ENCODE measurements at places on chromosomes 13 and 19. TPM values are rescaled to one million over a fixed set of nuclear protein-coding genes. Genes with fewer than 3 reads are reported as not detected.

DNA sequence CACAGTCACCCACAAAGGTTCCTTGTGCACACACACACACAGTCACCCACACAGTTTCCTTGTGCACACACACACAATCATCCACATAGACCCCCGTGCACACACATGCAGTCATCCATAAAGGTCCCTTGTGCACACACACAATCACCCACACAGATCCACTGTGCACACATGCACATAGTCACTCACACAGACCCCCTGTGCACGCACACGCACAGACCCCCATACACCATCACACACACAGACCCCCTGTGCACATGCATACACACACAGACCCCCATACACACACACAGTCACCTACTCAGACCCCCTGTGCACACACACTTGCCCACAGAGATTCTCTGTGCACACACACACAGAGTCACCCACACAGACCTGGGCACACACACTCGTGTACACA lies 107.1 kb downstream of the HSPH1 start:
- H3K36me3 ChIP-seq, result no peaks in the 10 kb centered on the region
- peaks cover 15% of the 10 kb centered on the region for H3K4me1 ChIP-seq
- H3K27me3 ChIP-seq, result peaks cover 14% of the 10 kb centered on the region
- no peak for DNase-seq
- H3K4me3 ChIP-seq, result no peak overlapping the region

DNA sequence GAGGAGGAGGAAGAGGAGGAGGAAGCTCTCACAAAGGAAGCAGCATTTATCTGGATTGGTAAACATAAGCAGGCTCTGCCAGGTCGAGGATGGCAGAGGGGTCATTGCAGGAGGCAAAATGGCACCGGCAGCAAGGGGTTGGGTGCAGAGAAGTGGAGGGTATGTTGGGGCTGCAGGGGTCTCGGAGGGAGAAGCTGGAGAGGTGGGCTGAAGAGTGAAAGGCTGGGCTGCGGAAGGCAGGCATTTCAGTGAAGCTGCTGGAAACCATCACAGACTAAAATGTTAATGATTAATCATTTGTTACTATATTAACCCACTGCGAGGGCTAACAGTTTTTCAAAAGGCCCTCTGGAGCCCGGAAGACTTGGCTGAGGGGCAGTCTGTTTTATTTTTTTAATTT lies 24.6 kb downstream of the TPT1 start:
- DNase-seq, result no peak
- H3K27ac ChIP-seq, result no peak overlapping the region
- H3K36me3 ChIP-seq, result no peaks in the 10 kb centered on the region
- peaks cover 14% of the 10 kb centered on the region for H3K4me1 ChIP-seq
- H3K27me3 ChIP-seq, result no peaks in the 10 kb centered on the region

DNA sequence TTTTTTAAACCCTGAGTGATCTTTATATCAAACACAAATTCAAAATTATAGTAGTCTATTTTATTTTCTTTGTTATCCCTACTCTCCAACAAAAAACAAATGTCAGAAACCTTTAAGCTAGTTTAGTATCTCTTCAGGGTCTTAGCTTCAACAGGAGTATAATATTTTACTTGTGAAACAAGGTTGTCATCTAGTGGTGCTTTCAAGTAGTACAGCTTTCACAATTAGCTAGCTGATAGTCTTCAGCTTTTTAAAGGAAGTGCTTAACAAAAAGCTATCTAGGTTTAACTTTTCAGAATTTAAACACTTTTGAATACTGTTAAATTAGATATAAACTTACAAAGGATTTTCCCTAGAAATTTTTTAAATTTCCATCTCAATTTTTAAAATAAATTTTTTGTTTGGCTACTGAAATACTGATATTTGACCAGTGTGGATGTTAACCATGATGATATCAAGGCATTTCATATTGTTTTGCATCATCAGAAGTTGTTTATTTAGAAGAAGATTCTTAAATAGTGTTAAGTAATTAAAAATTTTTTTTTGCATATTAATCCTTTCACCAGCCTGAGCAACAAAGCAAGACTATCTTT lies 34.2 kb downstream of the TDRD3 start:
- H3K36me3 ChIP-seq, result no peaks in the 10 kb centered on the region
- H3K27ac ChIP-seq, result no peak overlapping the region
- H3K27me3 ChIP-seq, result no peaks in the 10 kb centered on the region
- no peaks in the 10 kb centered on the region for H3K4me1 ChIP-seq
- no peak overlapping the region for H3K4me3 ChIP-seq
- no peak for DNase-seq

DNA sequence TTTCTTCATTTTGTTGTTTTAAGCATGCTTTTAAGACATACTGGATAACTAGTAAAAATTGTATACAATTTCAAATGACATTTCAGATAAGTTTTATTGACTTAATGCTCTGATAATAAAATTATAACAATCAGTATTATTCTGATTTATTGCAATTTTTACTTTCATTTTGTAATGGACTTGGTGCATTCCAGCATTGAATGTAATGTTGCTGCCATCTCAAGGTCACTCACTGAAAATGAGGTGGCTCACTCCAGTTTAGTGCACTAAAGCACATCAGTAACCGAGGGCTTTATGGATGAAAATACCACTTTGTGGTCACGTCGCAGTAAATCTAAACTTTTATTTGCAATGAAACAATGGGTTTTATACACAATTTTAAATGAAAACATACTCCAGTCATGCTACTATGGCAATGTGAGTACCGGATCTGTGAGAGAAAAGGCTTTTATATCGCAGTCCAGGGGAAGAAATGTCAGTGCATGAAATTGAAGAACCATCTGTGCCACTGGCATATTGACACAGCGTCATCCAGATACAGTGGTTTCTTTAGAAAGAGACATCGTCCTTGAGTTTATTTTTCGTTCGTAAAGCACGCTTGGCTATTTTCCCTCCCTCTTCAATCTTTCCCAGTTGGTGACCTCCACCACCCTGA lies 20.7 kb upstream of the ZNF507 start:
- H3K36me3 ChIP-seq, result no peaks in the 10 kb centered on the region
- H3K27me3 ChIP-seq, result peaks cover 70% of the 10 kb centered on the region
- DNase-seq, result no peak
- H3K27ac ChIP-seq, result no peak overlapping the region
- no peak overlapping the region for H3K4me3 ChIP-seq
- H3K4me1 ChIP-seq, result no peaks in the 10 kb centered on the region

GRCh38 chr19:3365093-3365835 lies 1.1 kb upstream of the NFIC start:
- no peaks in the 10 kb centered on the region for H3K27me3 ChIP-seq
- H3K4me3 ChIP-seq, result peak overlapping the region; percentile 89
- DNase-seq, result peak; percentile 52

The MFSD12 gene
- 23.5 TPM for total RNA-seq

- H3K4me3 ChIP-seq, result no peak overlapping the region
- H3K27me3 ChIP-seq, result peaks cover 71% of the 10 kb centered on the region
- peak; percentile 61 for DNase-seq
- no peaks in the 10 kb centered on the region for H3K4me1 ChIP-seq
Measured at GRCh38 chr19:42140125-42140754, 8.0 kb upstream of the POU2F2 start.

DNA sequence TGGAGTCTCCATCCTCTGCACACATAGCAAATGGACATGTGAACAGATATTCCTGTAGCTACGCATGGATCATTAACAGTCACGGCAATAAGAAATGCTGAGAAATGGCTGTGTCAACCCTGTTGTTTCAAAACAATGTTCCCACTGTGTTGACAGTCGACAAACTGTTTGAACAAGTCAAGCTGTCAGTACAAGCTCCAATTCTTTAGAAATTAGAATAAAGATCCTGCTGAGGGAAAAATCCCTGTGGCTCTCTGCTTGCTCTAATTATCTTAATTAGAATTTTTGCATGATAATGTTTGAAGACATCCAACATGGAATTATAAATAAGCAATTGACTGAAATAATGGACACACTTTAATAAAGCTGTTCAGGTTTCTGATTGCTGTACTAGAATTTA lies 37.9 kb upstream of the CPB2 start:
- no peak overlapping the region for H3K27ac ChIP-seq
- no peaks in the 10 kb centered on the region for H3K36me3 ChIP-seq
- no peak for DNase-seq
- H3K27me3 ChIP-seq, result peaks cover 55% of the 10 kb centered on the region
- no peaks in the 10 kb centered on the region for H3K4me1 ChIP-seq

DNA sequence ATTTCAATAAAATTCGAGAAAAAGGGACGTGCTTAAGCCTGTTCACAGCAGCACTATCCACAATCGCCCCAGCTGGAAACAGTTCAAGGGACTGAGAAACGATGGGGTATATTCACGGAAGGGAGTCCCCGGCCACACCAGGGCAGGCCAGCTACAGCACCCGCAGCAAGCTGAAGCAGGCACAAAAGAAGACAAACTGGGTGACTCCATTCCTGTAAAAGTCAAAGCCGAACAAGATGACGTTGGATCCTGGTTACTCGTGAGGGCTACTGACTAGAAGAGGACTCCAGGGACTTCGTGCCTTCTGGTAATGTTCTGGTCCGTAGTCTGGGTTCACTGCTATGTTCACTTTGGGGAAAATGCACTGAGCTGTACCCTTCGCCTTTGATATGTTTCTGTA lies 57.6 kb downstream of the COL4A1 start:
- peaks cover 7% of the 10 kb centered on the region for H3K36me3 ChIP-seq
- H3K4me1 ChIP-seq, result peaks cover 83% of the 10 kb centered on the region
- H3K4me3 ChIP-seq, result no peak overlapping the region

GRCh38 chr19:11053817-11054195 lies 35.5 kb upstream of the LDLR start:
- H3K4me3 ChIP-seq, result no peak overlapping the region
- peaks cover 4% of the 10 kb centered on the region for H3K4me1 ChIP-seq
- H3K36me3 ChIP-seq, result peaks cover 52% of the 10 kb centered on the region
- no peak for DNase-seq

DNA sequence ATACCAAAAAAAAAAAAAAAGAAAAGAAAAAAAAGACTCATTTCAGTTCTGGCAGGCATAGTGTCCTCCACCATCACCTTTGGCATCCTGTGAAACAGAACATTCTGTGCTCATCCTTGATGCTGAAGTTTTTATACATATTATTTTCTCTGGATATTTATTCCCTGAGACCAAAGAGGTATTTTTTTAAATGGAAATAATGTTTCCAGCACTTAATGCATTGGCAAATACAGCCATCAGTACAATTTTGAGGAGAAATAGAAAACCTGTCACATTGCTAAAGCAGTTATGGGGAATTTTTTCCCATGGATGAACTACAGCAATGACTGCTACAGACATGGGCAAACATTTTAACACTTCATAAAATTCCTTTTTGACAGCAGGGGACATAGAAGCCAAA lies 312.4 kb downstream of the DNAJC15 start:
- no peaks in the 10 kb centered on the region for H3K4me1 ChIP-seq
- DNase-seq, result no peak
- no peaks in the 10 kb centered on the region for H3K36me3 ChIP-seq
- H3K27ac ChIP-seq, result no peak overlapping the region
- no peaks in the 10 kb centered on the region for H3K27me3 ChIP-seq

GRCh38 chr13:79802389-79803085 lies 321.6 kb downstream of the NDFIP2 start:
- no peaks in the 10 kb centered on the region for H3K36me3 ChIP-seq
- DNase-seq, result no peak
- no peaks in the 10 kb centered on the region for H3K27me3 ChIP-seq
- H3K27ac ChIP-seq, result no peak overlapping the region
- peaks cover 16% of the 10 kb centered on the region for H3K4me1 ChIP-seq

DNA sequence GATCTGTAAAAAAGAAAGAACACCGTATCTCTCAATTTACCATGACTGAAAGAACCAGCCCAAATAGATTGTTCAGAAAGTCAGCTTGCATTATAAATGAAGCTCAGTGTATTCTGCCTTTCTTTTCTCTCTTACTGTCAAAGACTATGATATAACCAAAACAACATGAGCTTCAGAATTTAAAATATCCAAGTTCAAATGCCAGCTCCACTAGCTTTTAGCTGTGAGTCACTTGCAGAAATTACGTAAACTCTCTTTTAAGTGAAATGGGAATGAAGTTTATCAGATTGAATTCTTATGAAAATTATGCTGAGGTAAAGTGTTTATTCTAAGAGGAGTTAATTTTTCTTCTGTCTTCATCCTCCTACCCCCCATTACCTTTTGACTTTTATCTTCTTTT lies 20.0 kb upstream of the POSTN start:
- no peaks in the 10 kb centered on the region for H3K36me3 ChIP-seq
- H3K27ac ChIP-seq, result no peak overlapping the region
- H3K4me1 ChIP-seq, result no peaks in the 10 kb centered on the region
- no peaks in the 10 kb centered on the region for H3K27me3 ChIP-seq
- H3K4me3 ChIP-seq, result no peak overlapping the region

- H3K4me3 ChIP-seq, result no peak overlapping the region
- no peaks in the 10 kb centered on the region for H3K4me1 ChIP-seq
- H3K27ac ChIP-seq, result no peak overlapping the region
- no peaks in the 10 kb centered on the region for H3K36me3 ChIP-seq
Measured at GRCh38 chr19:7575434-7576040, 20.1 kb upstream of the CAMSAP3 start.

GRCh38 chr13:39433651-39434050 lies 169.3 kb downstream of the LHFPL6 start:
- no peak overlapping the region for H3K4me3 ChIP-seq
- H3K4me1 ChIP-seq, result peaks cover 14% of the 10 kb centered on the region
- H3K27me3 ChIP-seq, result no peaks in the 10 kb centered on the region
- peak overlapping the region; percentile 9 for H3K27ac ChIP-seq

The KLHL1 gene
- not detected for total RNA-seq

The PRKCSH gene
- total RNA-seq, result 120 TPM

The SPIB gene
- total RNA-seq, result not detected

GRCh38 chr19:343941-344624 lies 513 bp downstream of the MIER2 start:
- peaks cover 56% of the 10 kb centered on the region for H3K4me1 ChIP-seq
- H3K27ac ChIP-seq, result peak overlapping the region; percentile 81
- H3K36me3 ChIP-seq, result peaks cover 10% of the 10 kb centered on the region
- no peaks in the 10 kb centered on the region for H3K27me3 ChIP-seq
- H3K4me3 ChIP-seq, result peak overlapping the region; percentile 84

The TMEM86B gene
- total RNA-seq, result 2.1 TPM

The TIMM29 gene
- total RNA-seq, result 12.4 TPM

DNA sequence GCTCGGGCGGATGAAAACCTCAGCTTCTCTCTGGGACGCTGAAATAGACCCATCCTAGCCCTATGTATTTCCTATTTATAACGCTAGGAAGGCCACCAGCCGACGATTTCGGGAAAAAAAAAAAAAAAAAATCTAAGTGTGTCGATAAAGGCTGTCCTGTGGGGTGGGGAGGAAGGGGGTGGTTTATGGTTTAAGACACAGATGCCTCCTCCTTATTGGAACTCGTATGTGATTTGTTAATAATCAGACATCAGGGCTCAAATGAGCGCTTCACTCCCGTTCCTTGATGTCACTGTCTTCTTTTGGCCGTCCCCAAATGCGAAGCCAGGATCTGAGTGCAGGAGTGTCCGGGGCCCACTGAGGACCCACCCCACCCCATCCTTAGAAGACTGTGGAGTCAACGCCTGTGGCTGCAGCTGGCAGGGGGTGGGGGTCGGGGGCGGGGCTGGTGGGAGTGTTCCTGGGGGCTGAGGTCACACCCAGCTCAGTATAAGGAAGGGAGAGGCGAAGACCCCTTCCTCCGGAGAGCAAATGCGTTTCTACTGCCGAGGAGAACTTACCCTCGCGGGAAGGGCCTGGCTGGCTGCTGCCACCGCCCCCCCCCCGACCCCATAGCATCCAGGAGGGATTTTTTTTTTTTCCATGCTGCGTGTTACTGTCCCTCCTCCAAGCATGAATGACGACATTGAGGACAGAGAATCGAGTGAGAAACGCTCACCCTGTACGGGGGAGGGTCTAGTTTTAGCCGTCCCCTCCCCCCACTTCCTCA lies 971 bp downstream of the ATCAY start:
- DNase-seq, result no peak
- H3K36me3 ChIP-seq, result no peaks in the 10 kb centered on the region
- H3K27ac ChIP-seq, result no peak overlapping the region
- peaks cover 77% of the 10 kb centered on the region for H3K27me3 ChIP-seq
- H3K4me1 ChIP-seq, result no peaks in the 10 kb centered on the region

- H3K27me3 ChIP-seq, result peaks cover 43% of the 10 kb centered on the region
- H3K4me3 ChIP-seq, result no peak overlapping the region
- H3K4me1 ChIP-seq, result no peaks in the 10 kb centered on the region
- no peak for DNase-seq
- H3K36me3 ChIP-seq, result no peaks in the 10 kb centered on the region
Measured at GRCh38 chr19:54804571-54804970, 1.2 kb downstream of the KIR2DL4 start.
